Tibial artery (tissue), 4 donors: ENCODE measurements at places on chromosomes 1 and 21.

DNA sequence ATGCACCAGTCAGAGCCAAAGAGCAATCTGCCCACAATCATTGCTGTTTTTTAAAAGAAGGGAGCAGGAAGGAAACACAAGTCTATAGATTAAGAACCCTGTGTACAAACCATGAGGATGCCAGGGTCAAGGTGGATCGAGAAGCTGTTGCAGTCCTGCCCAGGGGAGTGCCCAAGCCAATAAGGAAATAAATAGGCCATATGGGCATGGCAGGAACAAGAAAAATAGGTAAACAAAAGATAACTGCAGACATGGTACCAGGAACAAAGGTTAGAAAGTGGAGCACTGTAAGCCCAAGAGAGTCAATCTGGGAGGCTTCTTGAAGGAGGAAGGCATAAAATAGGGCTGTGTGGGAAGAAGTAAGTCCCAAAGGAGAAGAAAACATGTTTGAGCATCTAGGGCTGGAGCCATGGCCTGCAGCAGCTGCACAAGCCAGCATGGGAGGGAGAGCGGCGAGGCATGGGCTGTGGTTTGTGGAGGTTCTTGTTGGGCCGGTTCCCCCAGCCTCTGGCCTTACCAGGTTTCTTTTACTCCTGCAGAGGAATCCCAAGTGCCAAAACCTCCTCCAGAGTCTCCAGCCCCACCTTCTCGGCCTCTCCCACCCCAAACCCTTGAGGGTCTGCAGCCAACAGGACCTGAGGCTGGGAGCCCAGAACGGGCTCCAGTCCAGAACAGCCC is 13.6 kb downstream of the INAVA start:
- DNase-seq, result no peak

DNA sequence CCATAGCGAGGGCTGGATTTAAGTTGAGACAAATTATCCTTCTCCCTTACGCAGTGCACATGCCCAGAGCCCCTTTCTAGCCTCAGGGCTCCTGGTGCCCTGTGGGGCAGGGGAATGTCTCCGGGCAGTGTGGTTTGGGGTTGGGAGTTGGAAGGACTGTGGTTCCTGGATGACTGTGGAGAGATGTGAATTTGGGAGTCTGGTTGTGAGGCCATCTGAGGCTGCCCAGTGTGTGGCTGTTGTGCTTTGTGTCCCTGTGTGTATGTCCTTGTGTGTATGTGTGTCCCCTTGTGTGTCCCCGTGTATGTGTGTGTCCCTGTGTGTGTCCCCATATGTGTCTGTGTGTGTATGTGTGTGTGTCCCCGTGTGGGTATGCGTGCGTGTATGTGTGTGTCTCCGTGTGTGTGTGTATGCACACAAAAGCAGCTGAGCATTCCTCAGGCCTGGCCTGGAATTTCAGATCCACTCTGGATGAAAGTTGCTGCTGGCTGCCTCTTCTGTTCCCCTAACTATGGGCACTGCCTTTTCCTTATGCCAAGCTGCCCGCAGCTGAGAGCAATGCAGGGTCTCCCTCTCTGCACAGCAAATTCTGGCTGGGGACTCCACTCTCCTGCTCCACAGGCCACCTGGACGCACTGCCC is 65.4 kb downstream of the UBIAD1 start:
- DNase-seq, result no peak

DNA sequence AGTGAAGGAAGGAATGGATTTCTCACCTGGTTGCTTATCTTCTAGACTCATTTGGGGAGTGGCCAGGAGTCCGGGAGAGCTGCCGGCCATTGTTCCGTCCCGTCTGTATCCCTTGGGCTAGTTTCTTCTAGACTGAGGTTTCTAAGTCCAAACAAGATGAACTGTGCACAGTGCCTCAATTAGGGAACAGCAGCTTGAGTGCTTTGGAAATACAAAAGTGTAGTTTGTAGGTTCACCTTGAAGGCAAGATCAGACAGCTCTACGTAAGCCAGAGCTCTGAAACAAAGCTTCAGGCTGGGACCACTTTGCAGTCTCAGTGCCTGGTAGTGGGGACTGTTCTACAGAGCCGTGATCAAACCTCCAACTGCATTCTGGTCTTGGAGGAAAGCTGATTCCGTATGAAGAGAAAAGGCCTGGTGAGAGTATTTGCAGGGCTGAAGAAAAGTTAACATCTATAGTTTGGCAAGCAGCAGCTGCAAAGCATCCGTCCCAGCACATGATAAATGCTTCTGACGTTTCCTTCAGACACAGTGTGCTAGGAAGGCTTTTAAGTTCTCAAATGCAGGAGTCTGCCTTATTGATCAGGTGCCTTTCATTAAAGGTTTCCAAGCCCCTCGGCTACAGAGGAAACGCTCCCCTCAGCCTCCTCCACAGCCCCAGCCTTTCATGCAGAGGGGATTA is 432.8 kb downstream of the KIF26B start:
- no peak for DNase-seq

DNA sequence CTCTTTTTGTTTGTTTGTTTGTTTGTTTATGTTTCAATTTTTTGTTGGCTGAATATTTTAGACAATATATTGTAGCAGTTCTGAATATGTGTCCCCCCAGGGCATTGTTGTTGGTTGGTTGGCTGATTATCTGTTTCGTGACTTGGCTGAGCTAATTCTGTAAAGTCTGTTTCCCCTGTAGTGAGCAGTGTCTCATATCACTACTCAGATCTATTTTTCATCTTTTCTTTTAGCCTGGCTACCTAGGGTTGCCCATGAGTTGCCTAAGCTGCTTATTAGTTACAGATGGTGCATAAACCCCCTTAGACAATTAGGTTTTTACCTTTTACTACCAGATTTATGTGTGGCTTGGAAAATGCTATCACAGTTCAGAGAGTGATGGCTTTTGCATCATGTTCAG is 32.3 kb downstream of the CFAP57 start:
- no peak for DNase-seq

DNA sequence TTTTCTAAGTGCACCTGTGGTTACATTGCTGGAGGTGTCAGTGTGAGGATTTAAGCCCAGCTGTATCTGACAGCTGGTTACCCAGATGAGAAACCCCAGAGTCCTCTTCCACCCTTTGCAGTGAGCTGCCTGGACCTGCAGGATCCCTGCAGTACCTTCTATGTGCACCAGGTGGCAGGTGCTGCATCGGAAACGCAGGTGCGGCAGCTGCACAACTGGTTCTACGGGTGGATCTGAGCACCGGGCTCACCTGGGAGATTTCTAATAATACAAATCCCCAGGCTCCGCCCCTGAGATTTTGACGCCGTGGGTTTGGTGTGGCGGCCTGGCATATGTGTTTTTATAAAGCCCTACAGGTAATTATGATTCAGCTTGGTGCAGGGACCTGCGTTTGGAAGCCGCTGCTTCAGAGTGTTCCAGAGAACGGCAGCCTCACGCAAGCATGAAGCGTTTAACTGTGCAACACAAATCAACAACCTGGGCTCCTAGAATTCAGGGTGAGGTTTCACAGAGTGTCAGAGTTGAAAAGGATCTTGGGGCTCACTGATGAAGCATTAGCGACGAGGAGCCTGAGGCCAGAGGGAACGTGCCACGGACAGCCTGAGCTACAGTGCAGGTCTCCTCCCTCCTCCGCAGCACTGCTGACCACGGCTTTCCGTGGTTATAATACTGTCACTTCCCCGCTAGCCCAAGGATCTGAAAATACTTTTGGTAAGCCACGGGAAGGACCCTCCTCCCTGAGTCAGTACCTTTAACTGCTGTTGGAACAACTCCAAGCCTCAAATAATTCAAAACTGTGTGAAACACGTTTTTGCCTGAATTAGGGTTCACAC is 96.7 kb upstream of the TRABD2B start:
- DNase-seq, result no peak

DNA sequence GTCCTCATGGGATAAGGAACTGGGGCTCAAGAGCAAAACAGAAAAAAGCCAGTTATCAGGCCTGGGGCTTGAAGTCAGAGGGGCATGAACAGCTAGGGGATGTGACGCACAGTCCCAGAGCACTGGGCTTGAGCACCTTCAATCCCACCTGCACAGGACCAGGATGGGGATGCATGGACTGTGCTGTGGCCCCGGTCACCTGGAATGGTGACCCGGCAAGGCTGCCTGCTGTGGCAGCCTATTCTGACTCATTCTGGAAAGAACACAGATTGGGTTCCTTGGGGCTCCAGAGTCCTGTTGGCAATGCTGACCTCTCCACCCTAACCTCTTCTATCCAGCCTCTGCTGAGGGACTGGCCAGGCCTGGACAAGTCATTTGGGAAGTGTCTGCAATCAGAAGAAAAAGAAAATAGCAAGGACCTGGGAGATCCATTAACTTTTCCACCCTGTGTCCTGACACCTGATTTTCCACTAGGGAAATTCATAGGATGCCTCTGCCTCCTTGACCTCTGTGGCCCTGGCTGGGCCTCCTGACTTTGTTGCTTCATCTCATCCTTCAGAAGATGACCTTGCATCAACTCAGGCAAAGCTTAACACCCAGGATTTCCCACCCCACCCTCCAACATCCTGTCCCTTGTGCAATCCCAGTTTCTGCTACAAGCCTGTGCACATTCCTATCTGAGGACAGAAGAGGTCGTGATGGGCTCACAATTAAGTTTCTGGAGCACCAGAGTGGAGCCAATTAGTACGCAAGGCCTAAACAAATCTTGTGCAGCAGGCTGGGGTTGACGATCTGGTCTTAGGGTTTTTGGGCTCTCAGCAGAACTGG is 17.9 kb upstream of the FMOD start:
- DNase-seq, result peak; percentile 89

DNA sequence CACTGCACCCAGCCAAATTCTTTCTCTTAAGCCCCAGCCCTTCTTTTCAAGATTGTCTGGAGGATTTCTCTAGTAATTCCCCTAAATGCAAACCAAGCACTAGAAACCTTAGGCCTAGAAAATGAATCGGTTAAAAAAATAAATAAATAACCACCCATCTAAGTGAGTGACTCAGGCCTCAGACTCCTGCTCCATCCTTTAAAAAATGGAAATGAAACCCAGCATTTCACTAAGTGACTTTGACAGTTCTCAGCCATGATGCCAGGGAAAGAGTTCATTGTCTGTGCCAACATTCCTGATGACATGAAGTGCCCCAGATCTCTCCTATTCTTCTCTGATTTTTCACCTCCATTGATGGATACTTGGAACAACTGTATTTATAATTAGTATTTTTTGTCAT is 415.2 kb upstream of the DAB1 start:
- no peak for DNase-seq

GRCh38 chr1:113109908-113110554 is 37.0 kb downstream of the LRIG2 start:
- DNase-seq, result no peak

- no peak for DNase-seq
These were observed 35.2 kb downstream of the TP53BP2 start for GRCh38 chr1:223810586-223810985.

DNA sequence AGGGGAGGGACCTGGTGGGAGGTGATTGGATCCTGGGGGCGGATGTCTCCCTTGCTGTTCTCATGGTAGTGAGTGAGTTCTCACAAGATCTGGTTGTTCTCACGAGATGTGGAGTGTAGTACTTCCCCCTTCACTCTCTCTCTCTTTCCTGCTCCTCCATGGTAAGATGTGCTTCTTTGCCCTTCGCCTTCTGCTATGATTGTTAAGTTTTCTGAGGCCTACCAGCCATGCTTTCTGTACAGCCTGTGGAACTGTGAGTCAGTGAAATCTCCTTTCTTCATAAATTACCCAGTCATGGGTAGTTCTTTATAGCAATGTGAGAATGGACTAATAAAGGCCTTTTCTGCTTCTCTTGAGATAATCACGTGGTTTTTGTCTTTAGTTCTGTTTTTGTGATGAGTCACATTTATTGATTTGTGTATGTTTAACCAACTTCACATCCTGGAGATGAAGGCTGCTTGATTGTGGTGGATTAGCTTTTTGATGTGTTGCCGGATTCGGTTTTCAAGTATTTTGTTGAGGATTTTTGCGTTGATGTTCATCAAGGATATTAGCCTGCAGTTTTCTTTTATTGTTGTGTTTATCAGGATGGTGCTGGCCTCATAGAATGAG is 45.5 kb downstream of the RABGAP1L start:
- DNase-seq, result no peak

DNA sequence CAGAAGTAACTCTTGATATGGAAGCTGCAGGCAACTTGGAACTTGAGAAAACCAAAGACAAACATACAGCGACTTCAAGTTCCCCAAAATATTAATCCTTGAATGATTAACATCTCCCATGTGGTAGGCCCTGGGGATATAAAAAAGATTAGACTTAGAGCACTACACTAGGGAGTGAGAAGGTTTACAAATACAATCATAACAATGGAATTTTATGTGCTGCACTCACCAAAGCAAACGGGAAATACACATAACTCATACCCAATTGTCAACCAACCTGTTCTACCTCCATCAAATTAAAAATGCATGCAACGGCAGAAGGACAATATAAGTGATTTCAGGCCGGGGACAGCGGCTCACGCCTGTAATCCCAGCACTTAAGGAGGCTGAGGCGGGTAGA is 3.7 kb downstream of the SMYD3 start:
- no peak for DNase-seq

DNA sequence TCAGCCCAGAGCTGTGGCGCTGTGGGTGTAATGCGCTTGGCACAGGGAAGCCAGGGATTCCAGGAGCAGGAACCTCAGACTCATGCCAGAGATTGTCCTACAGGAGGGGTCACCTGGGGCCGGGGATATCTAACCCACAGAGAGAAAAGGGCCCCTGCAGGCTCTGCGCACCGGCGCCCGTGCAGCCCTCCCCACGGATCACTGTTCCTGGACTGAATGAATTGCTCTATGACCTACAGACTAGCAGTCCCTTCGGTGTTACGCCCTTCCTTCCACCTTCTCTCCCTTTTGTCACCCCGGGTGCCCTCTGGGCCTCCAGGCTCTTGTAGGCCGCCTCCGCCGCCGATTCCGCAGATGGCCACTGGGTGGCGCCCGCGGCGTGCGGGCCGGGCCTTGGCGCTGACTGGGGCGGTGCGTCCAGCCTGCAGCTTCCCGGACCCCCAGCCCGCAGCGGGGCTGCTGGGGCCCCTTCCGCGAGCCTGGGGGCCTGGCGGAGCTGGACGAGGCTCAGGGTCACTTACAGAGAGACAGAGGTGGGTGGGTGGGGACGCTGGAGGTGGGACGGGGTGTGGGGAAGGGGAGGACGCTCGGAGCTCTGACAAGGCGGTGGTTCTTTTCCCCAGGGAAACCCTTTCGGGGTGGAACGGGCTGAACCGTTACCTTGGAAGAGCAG is 101.3 kb downstream of the IER5 start:
- no peak for DNase-seq
